ENCODE measurements at places on chromosomes 7 and 10.

DNA sequence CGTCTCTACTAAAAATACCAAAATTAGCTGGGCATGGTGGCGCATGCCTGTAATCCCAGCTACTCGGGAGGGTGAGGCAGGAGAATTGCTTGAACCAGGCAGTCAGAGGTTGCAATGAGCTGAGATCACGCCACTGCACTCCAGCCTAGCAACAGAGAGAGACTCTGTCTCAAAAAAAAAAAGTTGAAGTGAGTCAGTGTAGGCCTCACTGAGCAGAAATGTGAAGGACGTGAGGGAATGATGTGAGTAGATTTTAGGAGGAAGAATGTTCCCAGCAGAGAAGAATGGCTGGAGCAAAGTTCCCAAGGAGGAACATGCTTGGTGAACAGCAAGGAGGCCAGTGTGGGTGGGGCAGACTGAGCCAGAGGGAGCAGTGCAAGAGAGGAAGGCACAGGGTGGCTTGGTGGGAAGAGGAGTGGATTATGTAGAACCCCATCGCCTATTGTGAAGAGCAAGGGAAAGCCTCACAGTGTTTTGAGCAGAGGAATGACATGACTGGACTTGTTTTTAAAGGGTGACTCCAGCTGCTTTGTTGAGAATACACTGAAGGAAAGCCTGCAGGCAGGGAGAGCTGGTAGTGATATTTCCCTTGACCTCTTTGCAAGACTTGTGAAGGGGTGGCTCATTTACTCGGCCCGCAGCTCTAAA lies 708.7 kb downstream of the SUGCT start:
- DNase-seq, result no peak

DNA sequence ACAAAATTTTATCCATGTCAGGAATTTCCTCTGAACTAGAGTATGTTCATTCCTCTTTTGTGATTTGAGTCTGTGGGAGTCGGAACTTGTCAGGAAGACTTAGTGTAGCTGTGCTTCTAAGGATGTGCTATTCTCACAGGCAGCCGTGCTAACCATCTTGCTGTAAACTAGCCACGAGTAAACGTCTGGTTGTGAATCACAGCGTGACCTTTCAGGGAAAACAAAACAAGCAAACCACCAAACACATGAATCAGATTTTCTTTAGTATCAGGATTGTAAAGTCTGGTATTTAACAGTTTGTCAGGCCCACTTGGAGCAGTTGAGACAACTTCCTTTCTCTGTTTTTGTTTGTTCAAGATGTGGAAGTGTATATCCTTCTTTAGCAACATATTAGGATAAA lies 32.0 kb downstream of the AUTS2 start:
- no peak for DNase-seq

DNA sequence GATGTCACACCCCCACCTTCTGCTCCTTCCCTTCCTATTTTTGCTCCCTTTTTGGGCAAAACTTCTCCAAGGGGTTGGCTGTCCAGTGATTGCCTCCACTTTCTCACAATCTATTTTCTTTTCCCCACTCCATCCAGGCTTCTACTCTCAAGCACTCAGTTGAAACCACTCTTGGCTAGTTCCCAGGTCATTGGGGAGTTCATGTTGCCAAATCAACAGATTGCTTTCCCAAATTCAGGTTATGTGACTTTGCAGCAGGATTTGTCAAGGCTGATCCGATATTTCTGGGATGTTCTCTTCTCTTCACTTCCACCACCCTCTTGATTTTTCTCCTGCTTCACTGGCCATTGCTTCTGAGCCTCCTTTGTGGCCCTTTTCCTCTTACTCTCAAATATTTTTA lies 258.7 kb upstream of the SLC26A5 start:
- DNase-seq, result no peak

- no peak for DNase-seq
These were observed 31.7 kb downstream of the GRIFIN start for GRCh38 chr7:2444476-2444875.

DNA sequence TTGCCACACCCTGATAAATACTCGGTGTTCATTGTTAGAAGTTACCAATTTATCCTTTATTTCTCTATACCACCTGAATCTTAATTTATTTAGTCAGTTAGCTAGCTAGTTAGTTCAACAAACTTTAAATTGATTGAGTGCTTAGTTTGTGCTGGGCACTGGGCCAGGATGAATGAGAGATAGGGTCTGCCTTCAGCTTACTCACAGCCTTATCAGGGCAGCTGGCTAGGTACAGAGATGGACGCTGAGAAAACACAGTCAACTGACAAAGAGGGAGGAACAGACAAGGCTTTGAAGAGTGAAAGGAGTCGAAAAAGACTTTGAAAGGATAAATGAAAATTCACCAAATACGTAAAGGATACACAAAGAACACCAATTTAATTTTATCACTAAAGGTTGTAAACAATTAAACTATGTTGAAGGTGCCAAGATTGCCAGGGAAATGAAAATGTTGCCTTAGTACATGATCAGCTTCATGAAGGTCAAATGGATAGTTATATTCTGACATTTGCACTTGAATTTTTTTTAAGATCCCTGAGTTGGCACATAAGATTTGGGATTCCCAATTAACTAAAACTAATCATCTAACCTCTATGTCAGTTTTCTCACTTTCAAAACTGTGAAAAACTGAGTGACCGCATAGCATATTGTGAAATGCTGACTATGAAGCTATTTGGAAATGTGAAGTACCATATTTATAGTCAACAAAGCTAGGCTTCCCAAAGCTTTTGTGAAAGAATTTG lies 2.1 kb downstream of the CAV2 start:
- DNase-seq, result no peak

DNA sequence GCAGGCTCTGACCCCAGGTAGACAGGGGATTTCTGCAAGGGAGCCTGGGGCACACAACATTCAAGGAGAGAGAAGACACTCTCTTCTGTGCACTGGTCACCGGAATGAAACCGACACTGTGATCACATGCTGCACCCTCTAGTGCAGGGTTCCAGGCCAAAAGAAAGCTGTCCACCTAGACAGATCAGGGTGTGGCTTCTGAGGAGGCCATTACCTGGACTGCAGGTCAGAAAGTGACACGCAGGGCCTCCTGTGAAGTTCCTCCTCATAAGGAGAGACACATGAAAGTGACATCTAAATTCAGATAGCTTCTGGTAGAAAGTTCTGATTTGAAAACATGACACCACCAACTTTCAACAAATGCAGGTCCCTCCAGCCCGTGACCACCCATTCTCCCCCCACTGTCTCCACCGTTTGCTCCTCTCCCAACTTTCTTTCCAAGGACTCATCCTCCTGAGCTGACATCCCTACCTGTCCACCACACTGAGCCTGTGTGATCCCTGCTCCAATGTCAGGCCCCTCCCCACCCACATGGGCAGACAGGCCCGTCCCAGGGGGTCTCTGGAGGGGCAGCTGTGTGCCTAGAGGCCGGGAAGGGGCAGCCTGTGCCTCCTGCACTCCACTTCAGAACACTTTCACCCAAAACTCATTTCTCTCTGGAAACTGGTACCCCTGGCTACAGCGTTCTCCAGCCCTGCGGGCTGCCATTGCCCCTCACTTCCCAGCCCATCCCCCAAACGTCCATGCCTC lies 198.0 kb downstream of the TNS3 start:
- no peak for DNase-seq

Data from NCI-H774 (cell line).